Myocyte (in vitro differentiated cells): ENCODE measurements at places on chromosomes 16 and 17. TPM values are rescaled to one million over a fixed set of nuclear protein-coding genes. Genes with fewer than 3 reads are reported as not detected.

DNA sequence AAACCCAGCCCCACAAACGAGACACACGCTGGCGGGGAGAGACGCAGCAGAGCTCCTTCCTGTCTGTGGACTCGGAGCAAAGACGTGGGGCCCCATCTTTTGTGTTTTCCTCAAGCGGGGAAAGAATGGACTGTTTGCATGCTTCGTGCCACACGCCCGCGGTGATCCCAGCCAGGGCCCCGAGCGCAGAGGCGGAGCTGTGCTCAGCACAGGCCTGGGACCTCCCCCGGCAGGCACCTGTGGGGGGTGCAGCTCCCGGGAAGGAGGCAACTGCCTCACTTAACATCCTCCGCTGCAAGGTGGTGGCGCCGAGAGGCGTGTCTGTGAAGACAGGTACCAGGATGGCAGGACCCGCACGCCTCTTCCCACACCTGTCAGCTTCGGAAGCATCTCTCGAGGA is 19.1 kb downstream of the TRARG1 start:
- no peak for DNase-seq

GRCh38 chr16:65274566-65274965 is 152.7 kb upstream of the CDH11 start:
- no peak for DNase-seq

DNA sequence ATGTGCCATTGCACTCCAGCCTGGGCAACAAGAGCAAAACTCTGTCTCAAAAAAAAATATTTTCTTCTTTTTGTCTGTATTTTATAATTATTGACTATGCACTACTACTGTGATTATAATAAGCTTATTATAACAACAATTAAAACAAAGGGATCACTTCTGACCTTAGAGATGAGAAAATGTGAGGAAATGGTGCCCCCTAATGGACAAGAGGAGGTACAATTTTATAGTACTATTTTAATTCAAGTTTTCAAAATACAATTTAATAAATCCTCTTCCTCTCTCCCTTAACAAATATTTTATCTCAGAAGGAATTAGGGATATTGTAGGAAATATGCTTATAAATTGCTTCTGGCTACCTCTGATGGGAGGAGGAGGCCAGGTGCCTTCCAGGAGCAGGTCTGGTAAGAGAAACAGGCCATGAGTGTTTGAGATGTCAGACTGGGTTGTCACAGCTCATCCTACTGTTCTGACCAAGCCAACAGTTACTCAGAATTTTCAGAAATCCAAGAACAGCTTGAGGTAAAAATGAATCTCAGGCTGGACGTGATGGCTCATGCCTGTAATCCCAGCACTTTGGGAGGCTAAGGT is 14.0 kb downstream of the VPS53 start:
- DNase-seq: peak; percentile 49

DNA sequence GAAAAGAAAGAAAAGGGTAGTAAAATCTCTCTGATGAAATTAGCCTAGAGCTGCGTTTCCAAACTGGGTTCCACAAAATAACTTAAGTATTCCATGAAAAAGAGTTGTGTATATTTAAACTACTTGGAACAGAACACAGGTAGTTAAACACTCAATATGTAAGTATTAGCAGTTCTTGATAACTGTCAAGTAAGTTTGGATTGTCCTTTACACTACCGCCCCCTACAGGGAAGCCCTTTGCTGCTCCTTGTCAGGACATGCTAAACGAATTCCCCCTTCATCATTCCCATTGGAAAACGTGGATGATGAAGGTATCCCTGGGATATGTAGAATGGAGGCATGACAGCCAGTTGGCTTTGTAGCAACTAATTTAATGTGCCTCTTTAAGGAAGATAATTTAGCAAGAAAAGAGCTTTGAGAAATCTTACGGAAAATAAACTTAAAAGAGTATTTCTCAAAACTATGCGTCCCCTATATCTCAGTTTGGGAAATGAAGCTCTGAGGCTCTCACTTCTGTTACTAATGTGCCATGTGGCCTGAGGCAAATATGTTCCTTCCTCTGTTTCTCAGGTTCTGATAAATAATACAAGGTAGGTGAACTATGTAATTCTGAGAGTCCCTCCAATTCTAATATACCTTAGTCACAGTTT is 18.8 kb downstream of the NCBP3 start:
- peak; percentile 32 for DNase-seq

GRCh38 chr16:30051518-30051917 is 14.0 kb upstream of the ALDOA start:
- DNase-seq: no peak

- DNase-seq: no peak
Observed at GRCh38 chr17:40530531-40530994, 29.1 kb upstream of the TNS4 start.

DNA sequence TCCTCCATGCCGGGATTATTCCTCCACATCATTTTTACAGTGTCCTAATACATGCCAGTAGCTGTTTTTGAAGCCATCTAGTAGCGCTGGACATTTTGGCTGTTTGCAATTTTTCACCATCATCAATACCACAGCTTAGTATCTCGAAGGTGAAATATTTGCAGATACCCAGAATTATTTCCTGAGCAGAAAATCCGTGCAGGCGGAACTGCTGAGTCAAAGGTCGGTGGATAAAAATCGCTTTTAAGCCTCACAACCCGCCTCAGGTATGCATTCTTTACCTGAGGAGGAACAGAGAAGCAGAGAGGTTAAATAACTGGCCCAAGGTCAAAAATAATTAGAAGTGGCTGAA is 584 bp upstream of the TNRC6A start:
- no peak for DNase-seq

- peak; percentile 65 for DNase-seq
Observed at GRCh38 chr17:80146121-80147034, 550 bp downstream of the EIF4A3 start.

DNA sequence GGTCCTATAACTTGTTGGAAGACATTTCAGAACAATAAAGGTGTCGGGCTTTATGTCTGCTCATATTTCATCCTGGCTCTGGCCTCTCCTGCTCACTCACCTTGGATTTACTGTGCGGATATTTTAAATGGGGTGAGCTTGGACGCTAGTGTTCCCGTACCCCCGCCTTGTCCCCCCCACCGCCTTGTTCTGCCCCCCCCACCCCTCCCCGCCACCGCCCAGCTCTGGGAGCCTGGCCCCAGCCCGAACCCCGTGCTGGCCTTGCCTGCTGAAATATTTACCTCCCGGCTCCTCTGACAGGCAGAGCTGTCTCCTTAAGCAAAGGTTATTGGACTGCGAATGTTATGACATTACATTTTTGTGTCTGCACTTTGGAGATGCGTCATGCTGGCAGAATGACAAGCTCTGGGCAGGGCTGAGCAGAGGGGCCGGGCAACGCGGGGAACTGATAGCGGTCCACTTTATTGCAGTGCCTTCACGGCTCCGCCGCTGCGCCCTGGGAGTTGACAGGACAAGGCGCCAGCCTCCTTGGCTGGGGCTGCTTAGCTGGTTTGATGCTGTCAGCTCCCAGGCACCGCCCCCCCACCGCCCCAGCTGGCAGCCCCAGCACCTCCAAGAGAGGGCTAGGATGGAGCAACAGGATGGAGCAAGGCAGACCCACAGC is 222.5 kb upstream of the GSE1 start:
- peak; percentile 86 for DNase-seq

DNA sequence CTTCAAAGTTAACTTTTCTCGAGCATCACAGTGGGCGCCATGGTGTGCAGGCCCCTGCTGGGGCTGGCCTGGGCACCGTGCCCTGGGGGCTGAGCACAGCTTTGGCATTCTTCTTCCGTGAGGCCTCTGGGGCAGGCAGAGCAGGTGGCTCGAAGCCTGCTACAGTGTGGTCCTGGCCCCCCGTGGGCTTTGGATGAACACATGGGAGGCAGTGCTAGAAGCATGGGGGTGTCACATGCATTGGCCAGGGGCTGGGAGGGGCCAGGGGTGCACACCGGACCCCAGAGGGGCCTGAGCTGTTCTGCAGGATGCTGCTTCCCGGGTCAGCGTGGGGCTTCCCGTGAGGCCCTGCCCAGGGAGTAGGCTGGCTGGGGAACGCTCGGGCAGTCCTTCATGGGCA is 12.1 kb upstream of the C16orf74 start:
- DNase-seq: no peak

DNA sequence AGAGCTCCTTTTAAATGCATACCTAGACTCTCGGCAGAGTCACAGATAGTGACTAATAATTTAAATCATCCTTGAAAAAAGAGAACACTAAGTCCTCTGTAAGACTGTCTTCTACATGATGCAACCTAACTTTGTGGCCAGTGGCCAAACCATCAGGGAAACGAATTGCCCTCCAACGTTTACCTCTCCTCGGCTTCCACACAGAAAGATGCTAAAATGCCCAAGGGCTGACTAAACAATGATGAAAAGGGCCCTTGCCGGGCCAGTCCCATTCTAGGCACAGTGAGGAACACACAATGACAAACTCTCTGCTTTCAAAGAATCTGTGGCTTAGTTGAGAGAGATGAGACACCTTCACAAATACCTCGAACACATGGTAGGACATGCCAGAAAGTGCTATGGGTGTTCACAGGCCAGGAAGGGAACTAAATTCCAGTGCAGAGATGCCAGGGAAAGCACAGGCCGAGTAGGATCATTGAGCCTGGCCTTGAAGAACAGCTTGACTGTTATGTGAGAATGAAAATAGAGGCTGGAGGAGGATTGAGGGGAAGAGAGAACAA is 35.3 kb upstream of the PITPNM3 start:
- peak; percentile 25 for DNase-seq

- no peak for DNase-seq
Observed at GRCh38 chr16:75196836-75197235, 10.1 kb downstream of the CTRB2 start.

- DNase-seq: peak; percentile 90
Observed at GRCh38 chr17:39636927-39637736, at the start of gene STARD3. Gene STARD3, plus strand, starts transcription at chr17:39637144. Its CDS starts 16,388 bp downstream, at chr17:39653532.

GRCh38 chr16:23119570-23119969 is 29.7 kb downstream of the USP31 start:
- DNase-seq: peak; percentile 26

GRCh38 chr17:58605470-58605869 is 86.4 kb downstream of the TEX14 start:
- DNase-seq: no peak

DNA sequence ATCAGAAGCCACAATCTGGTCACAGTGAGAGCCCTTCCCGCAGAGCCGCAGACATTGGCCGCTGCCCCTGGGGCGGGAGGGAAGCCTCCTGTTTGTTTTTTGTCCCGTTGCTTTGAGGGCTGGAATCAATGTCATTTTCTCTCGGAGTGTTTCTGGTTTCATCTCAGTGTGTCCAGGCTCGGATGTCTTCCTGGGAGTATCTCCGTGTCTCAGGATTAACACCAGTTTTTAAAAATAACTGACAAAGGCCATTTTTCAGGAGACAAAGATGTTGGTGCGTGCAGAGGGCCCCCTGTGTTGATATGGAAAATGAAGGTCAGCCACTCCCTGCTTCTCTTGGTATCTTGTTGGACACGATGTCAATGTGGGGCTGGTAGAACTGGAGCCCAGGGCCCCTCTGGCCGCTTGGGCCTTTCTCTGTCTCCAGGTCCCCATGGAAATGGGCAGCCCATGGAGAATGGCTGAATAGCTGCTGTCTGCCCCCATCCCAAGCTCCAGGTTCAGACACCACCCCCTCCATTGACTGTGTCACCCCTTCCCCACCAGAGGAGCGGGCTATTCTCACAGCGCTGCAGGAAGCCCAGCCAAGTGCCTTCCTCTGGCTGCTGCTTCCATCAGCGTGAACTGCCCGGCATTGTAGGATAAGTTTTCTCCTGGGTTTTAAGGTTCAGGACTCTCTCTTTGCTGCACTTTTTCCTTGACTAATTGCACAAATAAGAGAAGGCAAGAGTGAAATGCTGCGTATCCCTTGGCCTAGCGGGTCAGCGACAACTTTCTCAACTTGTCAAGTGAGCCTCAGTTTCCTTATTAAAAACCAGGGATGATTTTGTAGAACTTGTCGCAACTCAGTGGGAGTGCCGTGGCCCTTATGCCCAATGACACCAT is 72.2 kb upstream of the METTL9 start:
- no peak for DNase-seq

DNA sequence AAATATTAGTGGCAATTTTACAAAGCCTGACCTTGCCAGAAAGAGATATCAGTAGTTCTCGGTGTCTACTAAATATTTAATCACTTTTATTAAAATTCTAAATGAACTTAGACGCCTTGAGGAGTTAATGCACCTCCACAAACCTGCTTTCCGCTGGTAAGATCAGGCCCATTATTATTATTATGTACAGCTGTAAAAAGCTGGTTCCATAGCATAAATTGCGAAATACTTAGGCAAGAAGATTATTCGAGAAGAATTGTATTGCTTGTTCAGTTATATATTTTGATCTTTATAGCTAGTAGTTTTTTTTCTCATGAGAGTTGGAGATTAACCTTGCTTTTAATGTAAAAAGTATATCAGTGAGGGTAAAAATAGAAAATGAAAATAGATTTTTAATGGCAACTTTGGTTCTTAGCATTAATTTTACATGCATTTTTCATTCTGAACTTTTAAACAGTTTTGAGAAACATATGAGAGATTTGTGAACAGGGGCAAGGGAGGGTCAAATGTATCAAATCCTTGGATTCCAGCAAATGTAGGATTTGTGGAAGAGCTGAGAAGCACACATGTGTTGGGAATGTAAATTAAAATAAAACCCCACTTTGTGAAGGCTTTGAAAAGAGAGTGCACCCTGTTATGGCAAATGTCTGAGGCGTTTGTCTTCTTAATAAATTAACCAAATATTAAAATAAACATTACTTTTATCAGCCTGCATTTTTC is 250.4 kb upstream of the TBX2 start:
- DNase-seq: no peak

DNA sequence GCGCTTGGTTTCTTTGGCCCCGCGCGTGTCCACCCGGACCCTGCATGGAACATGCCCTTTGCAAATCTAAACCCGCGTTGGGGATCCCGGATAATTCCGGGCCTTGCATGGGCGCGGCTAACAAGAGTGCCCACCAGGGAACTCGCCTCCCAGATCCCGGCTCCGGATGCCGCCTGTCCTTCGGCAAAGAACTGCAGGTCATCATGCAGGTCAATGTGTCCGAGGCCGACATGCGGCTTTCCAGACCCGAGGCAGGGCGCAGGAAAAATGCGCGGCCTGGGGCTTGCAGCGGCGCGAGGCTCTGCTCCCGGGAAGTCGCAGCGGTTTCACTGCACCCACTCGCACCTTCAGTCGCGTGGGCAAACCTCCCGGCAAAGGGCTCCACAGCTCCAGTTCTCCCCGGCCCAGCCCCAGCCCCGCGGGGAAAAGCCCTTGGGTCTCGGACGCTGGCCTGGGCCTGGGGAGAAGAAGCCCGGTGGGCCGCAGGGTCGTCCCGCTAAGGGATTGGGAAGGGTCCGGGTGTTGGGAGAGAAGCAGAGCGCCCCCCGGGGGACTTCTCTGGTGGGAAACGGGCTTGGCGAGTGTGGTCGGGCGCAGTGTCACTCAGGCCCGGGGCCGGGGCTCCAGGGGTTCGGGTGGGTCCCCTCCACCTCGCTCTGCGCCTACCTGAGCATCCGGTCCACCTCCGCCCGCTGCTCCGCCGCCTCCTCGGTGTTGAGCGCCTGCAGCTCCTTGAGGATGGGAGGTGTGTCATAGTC is 805 bp downstream of the HNF1B start:
- DNase-seq: no peak

The HBQ1 gene
- not detected in 2 replicates for total RNA-seq

The BCAR1 gene
- 104 and 128 TPM in 2 replicates for total RNA-seq

The LHX1 gene
- total RNA-seq: not detected in 2 replicates

The SCNN1G gene
- total RNA-seq: not detected in 2 replicates

The ABCA10 gene
- total RNA-seq: 0.08 TPM in 1 of 2 replicates, not detected in the other

The WNT9B gene
- not detected in 2 replicates for total RNA-seq

The HS3ST3B1 gene
- total RNA-seq: 4.5 and 6.0 TPM in 2 replicates

The TMEM238L gene
- not detected in 2 replicates for total RNA-seq

The RNF222 gene
- total RNA-seq: not detected in 2 replicates

The CHP2 gene
- not detected in 2 replicates for total RNA-seq

The KRT15 gene
- total RNA-seq: not detected in 2 replicates
